ENCODE measurements at places on chromosomes 13 and 19.

DNA sequence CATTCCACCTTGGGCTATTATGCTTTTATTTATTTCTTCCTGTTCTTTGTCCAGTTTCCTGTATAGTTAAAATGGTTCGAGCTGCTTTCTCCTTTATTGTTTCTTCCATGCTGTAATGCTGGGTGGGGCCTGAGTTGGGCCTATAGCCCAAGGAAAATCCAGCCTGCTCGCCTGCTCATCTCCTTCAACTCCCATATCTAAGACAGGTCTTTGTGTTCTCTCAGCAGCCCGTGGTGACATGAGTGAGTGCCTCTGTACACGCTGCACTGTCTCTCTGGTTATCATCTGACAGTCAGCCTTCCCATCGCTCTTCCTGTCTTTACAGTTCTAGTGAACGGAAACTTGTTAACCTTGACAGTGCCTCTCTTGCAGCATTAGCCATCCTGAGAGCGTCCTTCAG, 221.9 kb upstream of the SLC10A2 start:
- no peak for DNase-seq

DNA sequence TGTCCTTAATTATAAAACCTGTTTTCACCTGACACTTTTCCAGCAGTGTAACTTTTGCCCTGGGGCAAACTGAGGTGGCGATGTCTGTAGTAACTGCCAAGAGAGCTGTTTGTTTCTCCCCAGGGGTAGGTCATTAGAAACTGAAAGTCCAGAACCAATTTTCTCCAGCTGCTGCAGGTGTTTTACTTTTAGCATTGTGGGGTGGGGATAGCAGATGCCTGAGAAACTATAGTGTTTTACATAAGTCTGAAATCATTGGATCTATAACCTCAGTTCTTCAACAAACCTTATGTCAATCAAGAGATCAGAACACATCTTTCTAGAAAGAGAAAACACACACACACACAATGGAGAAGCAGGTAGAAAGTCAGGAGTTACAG, 92.7 kb downstream of the LHFPL6 start:
- DNase-seq, result no peak

DNA sequence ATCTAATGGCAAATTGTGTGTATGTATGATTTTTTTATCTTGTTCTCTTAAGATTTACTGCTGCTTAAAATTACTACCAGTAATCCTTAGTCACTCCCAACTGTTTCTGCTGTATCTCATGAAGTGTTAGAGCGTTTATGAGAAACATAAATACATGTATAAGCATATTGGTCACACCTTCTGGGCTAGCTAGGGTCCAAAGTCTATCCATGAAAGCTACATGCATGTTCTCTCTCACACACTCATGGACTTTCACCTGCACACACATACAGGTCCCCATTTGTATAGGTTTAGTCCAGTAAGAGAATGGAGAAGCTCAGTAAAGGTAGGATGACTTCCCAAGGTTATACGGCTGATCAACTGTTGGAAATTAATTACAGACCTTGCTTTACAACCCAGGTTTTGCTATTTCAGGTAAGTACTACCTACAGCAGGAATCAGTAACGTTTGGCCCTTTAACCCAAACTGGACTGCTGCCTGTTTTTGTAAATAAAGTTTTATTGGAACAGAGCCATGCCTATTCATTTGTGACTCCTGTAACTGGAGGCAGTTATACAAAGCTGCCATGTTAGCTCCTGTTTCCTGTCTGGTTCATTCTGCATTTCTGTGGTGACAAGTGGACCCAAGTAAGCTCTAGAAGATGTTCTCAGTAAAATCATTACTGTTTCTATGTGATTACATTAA, 15.3 kb downstream of the METTL21C start:
- DNase-seq, result no peak

DNA sequence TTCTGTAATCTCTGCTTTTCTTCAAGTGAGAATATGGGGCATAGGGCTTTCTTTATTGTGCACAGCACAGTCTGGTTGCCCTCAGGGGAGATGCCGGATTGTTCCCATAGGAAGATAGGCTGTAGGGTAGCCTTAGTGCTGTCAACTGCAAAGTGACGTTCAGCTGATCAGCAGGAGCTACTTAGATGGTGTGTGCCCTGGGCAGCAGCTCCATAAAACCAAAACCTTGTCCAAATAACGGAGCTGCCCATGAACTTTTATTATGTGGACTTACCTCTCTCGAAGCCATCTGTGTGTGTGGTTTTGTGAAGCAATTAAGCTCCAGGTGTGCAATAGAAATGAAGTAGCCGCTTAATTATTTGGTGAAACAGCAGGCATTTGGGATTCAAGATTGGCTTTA, 120.0 kb upstream of the RNF113B start:
- no peak for DNase-seq

GRCh38 chr13:30776661-30777060, 41.3 kb downstream of the ALOX5AP start:
- no peak for DNase-seq

GRCh38 chr13:53501387-53501786, 472.8 kb downstream of the OLFM4 start:
- no peak for DNase-seq

DNA sequence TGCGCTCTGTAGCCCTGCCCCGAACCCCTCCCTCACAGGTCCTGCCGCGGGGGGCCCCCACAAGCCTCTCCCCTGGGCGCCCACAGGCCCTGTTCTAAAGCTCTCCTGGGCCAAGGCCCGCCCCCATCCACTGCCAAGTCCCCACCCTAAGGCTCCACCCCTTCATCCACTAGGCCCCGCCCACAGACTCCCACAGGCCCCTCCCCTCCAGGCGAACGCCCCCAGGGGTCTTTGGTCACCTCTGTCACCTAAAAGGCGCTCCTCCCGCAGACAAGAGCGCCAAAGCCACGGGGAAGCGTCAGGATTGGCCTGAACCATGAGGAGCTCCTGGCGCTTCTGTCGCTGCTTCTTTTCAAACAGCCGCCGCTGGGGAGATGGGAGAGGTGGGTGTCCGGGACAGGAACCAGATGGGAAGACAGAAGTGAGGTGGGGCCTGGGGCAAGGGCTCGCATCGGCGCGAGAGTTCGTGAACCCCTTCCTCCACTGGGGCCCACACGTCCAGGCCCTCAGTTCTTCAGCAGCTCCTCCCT, 2.3 kb downstream of the TULP2 start:
- DNase-seq, result no peak

- no peak for DNase-seq
Observed at GRCh38 chr19:50413531-50413930, 5.2 kb upstream of the SPIB start.
